ENCODE measurements at places on chromosomes 6 and 20. TPM values are rescaled to one million over a fixed set of nuclear protein-coding genes. Genes with fewer than 3 reads are reported as not detected.

Gene TCF21
- total RNA-seq, result not detected

Gene EYA4
- total RNA-seq, result not detected

Gene SLC22A16
- not detected for total RNA-seq

Gene RHAG
- not detected for total RNA-seq

Gene SLC35D3
- not detected for total RNA-seq

Gene MYH7B
- 0.30 TPM for total RNA-seq

Gene PDRG1
- 20.2 TPM for total RNA-seq

Gene MLN
- total RNA-seq, result not detected

Gene TRIM40
- total RNA-seq, result not detected

DNA sequence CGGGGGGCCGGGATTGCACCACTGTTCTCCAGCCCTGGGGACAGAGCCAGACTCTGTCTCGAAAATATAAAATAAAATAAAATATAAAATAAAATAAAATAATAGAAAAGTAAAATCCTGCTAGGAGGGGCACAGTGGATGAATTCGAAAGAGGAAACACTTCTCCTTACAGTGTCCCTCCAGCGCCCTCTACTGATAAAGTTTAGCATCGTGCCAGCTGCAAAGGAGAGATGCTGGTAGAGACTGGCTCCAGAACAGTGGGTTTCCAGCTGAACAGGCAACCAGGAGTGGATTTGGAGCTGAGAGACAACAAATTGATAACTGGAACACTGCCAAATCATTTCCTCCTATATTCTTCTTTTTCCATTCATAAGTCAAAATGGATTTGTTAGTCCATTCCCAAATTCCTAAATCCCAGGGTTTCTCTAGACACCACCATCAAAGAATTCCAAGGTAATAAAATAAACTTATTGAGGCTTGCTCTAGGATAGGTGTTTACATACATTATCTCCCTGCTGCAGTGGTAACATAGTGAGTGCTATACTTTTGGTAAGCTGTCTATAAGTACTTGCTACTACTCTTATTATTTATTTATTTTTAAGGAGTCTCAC lies 31.7 kb upstream of the TBPL1 start:
- H3K4me1 ChIP-seq, result peaks cover 5% of the 10 kb centered on the region
- no peak overlapping the region for H3K27ac ChIP-seq
- no peak overlapping the region for H3K4me3 ChIP-seq

DNA sequence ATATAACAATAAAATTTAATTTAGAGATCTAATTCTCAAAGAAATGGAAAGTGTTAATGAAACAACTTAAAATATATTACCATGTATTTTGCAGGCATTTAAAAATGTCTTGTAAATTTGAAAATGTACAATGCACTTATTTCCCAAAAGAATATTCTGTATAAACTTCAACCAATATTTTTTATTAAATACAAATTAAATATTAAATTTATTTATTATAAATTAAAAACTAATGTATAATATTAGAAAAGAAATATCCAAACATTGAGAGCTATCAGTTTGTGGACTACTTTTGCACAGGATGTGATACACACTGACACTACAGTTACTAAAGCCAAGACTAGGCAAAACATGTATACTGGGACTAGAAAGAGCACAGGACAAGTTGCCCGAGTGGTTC lies 707.0 kb upstream of the NRSN1 start:
- no peaks in the 10 kb centered on the region for H3K4me1 ChIP-seq
- H3K4me3 ChIP-seq, result no peak overlapping the region
- no peak overlapping the region for H3K27ac ChIP-seq
- H3K36me3 ChIP-seq, result no peaks in the 10 kb centered on the region
- no peaks in the 10 kb centered on the region for H3K27me3 ChIP-seq

GRCh38 chr20:50366270-50367103 lies 143.7 kb upstream of the PTPN1 start:
- H3K4me1 ChIP-seq, result peaks cover 3% of the 10 kb centered on the region
- H3K4me3 ChIP-seq, result no peak overlapping the region
- no peaks in the 10 kb centered on the region for H3K36me3 ChIP-seq
- DNase-seq, result no peak

DNA sequence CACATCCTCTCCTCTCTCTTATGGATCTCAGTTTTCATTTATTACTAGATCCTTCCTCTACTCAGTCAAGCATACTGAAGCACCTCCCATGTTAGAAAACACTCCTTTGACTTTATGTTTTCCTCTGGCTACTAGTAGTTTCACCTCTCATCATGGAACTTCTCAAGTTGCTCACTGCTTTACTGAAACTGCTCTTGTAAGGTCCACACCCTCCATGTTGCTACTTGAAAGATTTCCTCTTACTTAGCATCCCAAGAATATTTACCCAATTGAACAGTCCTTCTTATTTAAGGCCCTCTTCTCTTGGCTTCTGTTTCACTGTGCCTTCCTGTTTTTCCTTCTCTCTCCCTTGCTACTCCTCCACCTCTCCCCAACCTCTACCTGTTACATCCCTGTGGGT lies 230.3 kb downstream of the TBC1D7 start:
- H3K36me3 ChIP-seq, result no peaks in the 10 kb centered on the region
- H3K4me3 ChIP-seq, result no peak overlapping the region
- no peaks in the 10 kb centered on the region for H3K27me3 ChIP-seq

DNA sequence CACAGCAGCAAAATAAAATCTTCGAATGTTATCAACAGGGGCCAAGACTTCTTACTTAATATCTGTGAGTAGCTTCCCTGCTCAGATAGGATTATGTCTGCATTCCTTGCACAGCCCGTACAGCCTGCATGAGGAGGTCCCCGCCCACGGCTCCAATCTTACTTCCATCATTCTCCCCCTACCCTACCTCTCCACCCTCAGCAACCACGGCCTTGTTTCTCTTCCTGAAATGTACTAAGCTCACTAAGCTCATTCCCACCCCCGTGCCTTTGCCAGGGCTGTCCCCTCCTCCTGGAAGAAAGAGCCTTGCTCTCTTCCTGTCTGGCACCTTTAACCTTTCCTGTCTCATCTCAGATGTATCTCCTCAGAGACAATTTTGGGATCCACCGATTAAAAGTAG lies 120.4 kb downstream of the BCAS1 start:
- H3K27me3 ChIP-seq, result no peaks in the 10 kb centered on the region
- H3K27ac ChIP-seq, result peak overlapping the region; percentile 95
- H3K4me3 ChIP-seq, result no peak overlapping the region
- no peak for DNase-seq

DNA sequence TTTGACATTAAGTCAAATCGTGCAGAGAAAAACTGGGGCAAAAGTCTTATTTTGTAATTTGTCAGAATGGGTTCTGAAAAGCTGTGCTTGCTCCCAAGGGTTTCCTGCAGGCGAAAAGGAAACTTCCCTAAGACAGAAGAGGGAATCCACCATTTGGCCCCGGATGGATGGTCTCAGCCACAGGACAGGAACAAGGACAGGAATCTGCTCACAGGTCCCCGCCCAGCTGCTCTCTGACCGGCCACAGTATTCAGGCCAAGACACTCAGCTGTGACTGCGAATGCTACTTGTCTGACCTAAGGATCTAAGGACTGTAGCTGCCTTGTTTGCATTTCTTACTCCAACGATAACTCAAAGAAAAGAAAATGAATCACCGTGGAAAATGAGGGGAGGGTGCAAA lies 197.0 kb downstream of the BMP7 start:
- H3K4me1 ChIP-seq, result peaks cover 7% of the 10 kb centered on the region
- H3K27ac ChIP-seq, result no peak overlapping the region
- H3K4me3 ChIP-seq, result no peak overlapping the region
- no peaks in the 10 kb centered on the region for H3K36me3 ChIP-seq
- DNase-seq, result no peak

DNA sequence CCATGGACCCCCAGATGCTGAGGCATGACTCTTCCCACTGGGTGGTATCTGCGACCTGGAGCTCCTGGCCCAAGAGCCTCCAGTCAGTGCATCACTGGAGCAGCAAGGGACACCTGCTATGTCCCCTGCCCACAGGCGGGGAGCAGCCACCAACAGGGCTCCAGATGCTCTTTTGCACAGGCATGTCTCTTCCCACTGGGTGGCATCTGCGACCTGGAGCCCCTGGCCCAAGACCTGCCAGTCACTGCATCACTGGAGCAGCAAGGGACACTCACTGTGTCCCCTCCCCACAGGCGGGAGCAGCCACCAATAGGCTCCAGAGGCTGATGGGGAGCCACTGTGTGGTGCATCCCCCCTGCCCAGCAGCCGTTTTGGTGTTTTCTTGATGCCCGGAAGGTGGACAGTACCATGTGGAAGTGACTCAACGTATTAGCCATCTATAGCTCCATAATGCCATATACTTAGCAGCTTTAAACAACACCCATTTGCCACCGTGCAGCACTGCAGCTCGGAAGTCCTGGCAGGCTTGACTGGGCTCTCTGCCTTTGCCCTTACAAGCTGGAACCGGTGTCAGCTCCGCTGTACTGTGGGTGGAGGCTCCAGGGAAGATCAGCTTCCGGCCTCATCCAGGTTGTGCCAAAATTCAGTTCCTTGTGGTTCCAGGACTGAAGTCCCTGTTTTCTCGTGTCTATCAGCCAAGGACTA lies 124.9 kb upstream of the CST7 start:
- no peaks in the 10 kb centered on the region for H3K27me3 ChIP-seq
- DNase-seq, result no peak
- H3K36me3 ChIP-seq, result no peaks in the 10 kb centered on the region
